ENCODE measurements at places on chromosomes 7 and 10.

DNA sequence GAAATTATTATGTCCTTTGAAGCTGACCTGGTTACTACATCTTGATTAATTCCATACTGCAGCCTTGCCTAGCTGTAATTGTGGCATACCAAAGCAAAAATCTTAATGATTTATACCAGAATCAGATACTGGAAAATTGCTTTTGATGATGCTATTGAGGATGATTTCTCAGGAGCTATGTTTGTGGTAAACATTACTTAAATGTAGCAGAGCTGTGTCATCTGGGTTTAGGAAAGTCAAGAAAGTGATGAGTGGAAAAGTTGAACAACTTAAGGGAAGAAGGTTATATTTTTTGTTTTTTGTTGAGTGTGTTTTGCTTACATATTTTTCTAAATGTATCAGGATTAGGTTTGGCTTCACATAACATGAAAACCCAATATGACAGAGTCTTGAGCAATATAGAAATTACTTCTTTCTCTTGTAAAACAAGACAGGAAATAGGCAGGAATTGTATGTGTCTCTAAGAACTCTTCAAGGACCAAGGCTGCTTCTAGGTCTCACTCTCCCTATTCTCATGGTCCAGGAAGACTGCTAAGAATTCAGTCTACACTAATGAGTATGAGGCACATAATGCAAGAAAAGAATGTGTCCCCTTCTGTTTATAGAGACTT is 87.6 kb upstream of the MTPN start:
- no peak for DNase-seq

- no peak for DNase-seq
Observed at GRCh38 chr7:141928146-141928844, 12.1 kb downstream of the OR9A4 start.

DNA sequence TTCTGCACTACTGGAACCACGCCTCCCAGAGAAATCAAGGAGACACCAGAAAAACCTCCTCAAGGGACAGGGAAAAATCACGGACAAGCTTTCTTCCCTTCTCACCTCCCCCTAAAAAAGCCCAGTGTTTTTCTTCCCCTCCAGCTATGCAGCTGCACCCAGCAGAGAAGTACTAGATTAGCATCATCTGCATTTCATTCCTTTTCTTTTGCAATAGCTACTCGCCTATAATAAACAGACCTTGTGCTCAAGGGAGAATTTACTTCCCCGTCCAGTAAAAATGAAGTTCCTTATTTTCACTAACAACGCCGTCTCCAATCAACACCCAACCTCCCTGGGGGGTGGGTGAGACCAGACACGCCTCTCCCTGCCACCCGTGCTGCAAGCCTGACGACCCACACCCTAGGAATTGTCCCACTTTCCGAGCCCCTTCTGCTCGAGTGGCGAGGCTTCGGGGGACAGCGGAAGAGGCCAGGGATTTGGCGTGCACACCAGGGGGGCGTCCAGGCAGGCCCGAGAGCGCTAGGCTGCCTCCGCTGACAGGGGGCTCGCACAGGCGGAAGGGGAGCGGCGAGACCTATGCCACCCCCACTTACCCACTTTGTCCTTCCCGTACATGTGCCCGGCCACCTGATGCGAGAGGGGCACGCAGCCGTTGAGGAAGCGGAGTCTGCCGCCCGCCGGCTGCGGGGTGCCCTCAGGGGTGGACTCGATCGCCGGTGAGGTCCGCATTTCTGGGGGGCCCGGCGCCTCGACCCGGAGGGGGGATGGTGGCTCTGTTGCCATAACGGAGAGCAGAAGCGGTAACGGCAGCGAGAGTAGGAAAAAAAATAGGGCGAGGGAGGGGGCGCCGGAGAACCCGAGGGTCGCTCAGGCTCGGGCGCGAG is 625 bp downstream of the IPMK start:
- no peak for DNase-seq

GRCh38 chr10:127449490-127449889 is 99.6 kb upstream of the NPS start:
- DNase-seq: no peak

DNA sequence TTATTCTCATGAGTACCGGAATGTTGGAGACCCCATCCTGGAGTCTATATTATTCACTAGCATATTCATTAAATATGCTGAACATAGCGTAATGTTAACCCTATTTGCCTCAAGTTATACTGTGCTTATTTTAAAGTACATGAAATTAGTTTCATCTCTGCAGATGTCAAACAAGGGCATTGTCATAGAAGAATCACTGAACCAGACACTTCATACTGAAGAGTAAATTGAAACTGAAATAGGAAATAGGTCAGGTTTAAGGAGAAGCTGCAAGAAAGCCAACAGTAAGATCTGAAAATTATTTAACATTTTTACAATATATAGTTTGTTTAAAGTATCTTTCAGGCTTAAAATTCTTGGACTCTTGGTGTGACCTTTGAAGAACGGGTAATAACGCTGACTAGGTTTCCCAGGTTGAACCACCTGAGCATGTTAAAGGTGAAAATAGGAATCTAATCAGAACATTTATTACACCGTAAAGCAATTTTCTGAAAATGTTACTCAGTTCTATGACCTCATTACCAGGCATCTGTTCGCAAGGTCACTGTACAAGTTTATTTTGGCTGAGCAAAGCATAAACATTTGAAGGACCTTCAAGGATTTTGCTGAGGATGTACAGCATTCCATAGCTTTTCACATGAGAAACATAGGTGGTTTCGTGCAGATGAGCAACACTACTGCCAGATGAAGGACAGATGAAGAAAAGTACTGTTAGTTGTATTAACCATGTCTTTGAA is 82.7 kb downstream of the REEP3 start:
- DNase-seq: no peak

- no peak for DNase-seq
Observed at GRCh38 chr10:101724446-101724845, 29.5 kb upstream of the FBXW4 start.

DNA sequence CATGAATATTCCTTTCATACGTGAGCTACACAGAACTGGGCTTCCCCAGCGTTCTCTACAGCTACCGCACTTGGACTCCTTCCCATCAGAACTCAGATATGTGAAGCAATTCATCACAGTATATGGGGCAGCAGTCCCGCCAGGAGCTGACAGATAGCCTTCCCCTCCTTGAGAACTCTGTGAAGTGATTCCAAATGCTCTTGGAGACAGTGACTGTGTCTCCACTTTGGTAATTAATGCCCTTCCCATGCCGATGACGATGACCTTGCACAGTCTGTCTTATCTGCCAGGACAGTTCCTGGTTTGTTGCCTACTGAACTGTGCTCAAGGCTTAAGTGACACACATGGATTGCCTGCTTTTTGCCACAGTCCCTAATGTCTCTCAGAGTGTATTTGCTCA is 75.0 kb upstream of the AFAP1L2 start:
- DNase-seq: no peak

DNA sequence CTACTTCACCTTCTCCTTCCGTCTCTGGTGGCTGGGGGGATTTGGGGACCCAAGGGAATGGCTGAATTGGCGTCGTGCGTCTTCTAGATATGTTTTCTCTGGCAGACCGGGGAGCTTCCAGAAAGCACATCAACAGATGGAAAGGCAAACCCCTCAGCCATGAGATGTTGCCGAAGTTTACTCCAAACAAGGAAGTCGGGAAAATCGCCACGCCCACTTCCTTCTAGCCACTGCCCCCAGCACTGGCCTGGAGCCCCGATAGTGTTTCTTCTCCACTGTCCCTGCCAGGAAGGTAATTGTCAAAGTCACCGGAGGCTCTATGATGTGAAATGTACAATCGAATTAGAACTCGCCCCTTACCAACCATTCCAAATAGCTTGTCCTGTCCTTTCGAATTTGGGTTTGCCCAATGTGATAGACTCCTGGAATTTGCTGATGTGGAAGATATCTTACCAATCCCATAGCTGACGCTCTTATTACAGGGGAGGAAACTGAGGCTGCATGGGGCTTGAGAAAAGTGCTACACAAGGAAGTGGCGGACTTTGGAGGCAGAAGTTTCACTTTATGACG is 191.0 kb downstream of the LSM5 start:
- no peak for DNase-seq

DNA sequence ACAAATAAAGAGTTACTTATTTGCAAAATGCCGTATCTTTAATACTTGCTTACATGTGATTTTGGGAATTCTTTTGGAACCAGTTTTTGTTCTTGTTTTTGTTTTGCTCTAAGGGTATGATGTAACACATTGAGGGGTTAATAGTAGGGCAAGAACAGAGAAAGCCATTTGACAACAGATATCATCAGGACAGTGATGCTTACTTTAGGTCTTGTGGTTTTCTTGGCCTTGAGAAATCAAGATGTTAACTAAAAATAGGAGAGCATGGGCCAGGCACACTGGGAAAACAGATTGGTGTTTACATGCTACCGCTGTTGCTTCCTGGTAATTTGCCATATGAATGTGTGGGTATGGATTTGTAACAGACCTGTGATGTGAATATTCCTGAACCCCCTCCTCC is 3.7 kb downstream of the SAMD8 start:
- no peak for DNase-seq

GRCh38 chr10:103676851-103677417 is 178.4 kb downstream of the SH3PXD2A start:
- no peak for DNase-seq

DNA sequence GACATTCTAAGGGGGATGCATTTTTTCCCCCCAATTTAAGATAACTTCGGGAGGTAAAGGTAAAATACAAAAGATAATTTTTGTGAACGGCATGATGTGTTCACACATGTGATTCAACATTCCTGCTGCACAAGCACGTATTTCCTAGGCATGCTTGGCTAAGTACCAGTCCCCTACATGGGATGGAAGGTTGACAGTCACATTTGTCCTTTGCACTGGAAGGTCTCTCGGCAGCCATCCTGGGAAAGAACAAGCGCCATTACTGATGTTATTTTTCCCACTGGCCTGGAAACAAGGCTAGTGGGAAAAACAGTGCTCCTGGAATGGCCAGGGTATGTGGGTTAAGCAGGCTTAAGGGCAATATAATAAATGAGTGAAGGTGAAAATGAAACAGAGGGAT is 276.2 kb upstream of the AOAH start:
- DNase-seq: no peak

GRCh38 chr7:158828133-158829020 is 932 bp downstream of the ESYT2 start:
- DNase-seq: no peak

DNA sequence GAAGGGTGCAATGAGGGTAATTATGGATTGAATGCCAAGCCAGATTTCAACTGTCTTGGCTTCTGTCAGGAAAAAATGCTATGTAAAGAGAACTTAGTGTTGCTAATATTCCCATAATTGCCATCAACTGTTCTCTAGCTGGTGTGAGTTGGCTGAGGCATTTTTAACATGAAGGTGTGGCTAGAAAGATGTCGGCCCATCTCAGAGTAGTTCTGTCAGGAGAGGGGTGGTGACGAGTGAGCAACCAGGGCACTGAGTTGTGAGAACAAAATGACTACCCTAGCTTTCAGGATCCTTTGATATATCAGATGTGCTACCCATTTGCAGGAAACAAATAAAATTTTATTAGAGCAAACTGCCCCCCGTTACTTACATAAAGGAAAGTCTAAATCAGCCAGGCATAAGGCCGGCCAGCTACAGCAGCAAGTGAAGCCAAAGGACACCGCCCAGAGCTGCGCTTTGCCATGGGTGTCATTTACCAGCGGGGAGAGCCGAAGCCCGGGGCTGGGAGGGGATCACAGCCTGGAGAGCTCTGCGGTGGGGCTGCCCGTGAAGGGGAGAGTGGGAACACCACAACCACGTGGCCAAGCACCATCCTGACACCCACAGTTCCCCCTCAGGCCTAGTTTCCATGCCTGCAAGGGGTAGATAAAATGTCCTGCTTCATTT is 141.4 kb downstream of the ICA1 start:
- no peak for DNase-seq
